ENCODE measurements at places on chromosomes 12 and 14.

GRCh38 chr12:7293670-7294069 is 10.2 kb upstream of the ACSM4 start:
- DNase-seq: no peak

DNA sequence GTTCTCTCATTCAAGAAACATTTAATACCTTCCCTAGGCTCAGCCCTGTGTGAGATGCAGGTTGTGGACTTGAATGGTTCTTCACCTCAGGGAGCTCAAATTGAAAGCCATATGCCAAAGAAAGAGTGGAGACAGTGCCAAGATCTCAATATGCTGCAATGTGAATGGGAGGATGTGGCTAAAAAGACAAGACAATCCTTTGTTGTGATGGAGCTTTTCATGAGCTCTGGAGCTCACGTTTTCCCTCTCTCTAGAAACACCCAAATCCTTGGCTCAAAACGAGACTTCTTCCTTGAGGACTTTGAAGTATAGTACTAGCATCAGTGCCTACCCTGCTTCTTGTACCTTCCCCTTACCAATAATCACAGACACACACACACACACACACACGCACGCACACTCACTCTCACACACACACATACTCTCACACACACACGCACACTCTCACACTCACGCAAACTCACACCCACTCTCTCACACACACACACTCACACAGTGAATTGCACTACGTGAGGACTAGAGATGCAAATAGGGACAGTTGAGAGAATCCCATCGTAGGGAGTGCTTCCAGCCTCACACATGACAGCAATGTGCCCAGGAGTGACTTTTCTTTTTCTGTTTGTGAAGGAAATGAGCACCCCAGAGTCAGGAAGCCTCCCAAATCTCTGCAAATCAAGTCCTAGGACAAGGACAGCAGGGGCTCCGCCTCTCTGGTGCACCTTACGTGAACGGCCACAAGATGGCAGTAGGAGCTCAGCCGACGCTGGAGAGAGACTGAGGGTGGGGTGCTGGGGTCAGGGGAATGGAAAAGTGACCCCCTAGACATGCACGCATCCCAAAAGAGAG is 231.4 kb downstream of the PCNX1 start:
- DNase-seq: peak; percentile 46

DNA sequence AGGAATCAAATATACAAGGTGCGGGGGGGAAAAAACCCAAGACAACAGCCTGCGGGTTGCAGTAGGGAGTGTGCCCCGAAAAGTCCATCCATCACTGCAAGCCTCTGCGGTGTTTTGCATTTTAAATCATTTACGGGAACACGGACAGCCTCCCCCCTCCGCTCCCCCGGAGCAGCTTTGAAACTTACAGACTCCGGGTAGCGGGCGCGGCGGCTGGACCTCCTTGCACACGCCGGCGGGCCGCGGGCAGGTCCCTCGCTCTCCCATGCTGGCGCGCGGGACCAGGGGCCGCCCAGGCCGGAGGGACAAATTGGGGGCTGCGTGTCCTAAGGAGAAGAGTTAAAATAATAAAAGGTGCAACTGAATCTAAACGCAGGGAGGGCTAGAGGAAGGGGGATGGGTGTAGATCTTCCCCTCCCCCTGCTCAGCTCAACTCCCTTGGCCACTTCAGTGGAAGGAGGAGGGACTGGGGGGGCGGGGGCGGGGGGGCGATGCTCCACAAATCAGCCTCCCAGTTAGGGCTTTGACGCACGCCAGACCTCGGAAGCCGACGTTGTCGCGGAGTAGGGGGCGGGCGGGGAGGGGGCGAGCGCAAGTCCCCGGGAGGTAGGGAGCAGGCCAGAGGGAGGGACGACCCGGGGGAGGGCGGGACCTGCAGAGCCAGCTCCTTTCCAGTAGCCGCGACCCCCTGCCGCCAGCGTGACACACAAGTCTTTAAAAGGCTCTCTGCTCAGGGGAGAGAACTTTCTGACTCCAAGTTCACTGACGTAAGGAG is at the start of gene KCNJ8:
TSS of gene KCNJ8 (minus strand) at position 349 of the 775 bp plus-strand sequence. CDS start 1,090 bp downstream, outside the sequence.
- DNase-seq: no peak

GRCh38 chr12:122840580-122841513 is 5.6 kb downstream of the HIP1R start:
- DNase-seq: peak; percentile 90

DNA sequence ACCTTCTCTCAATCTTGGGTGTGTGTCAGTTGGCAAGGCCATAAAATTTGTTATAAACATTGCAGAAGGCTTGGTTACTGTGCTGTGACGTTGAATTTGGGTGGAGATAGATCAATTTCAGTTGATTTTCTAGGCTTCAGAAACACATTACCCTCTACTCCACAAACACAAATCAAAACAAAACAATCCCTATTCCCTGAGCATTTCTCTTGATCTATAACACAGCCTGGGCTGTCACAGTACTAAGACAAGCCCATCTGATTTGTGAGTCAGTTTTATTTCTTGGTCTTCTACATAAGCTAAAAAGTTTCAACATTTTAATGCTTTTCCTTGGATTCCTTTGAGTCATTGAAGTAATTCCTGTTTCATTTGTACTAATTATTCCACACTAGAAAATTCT is 79.8 kb downstream of the PTPN11 start:
- DNase-seq: no peak

- DNase-seq: no peak
These were observed 973 bp downstream of the P2RX2 start for GRCh38 chr12:132619386-132620112.

- no peak for DNase-seq
These were observed 37.7 kb downstream of the DIP2B start for GRCh38 chr12:50542448-50542847.

DNA sequence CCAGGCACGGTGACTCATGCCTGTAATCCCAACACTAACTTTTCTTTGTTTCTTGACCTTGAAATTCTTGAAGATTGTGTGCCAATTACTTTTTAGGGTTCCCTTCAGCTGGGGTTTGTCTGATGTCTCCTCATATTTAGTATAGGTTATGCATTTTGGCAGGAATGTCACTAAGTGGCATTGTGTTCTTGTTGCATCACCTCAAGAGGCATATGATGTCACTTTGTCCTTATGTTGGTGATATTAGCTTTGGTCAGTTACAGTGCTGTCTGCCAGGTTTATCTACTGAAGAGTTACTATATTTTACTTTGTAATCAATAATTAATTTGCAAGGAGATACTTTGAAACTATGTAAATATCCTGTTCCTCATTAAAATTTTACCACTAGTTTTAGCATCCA is 61.0 kb upstream of the BTG1 start:
- DNase-seq: no peak

GRCh38 chr14:105483300-105484068 is 3.2 kb upstream of the CRIP1 start:
- no peak for DNase-seq

DNA sequence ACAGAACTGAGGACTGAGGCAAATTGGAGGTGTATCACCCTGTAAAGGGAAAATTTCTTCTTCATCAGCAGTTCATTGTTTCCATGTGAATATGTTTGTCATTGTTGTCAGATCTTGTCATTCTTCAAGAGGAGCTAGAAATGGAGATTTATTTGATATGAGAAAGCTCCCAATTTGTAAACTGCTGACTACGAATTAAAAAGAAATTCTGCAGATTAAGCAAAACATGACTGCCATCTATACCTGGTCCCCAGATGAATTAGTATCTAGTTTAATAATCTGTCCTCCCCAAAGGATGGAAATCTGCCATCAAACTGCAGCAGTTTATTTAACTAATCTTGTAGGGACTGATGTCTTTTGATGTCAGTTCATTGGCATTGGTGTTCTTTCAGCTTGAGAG is 162.8 kb downstream of the TRHDE start:
- DNase-seq: no peak
